ENCODE measurements at places on chromosomes 6 and 20.

- DNase-seq, result no peak
Measured at GRCh38 chr20:16069389-16070010, 503.7 kb downstream of the KIF16B start.

GRCh38 chr20:19977373-19977770 is 39.8 kb upstream of the NAA20 start:
- no peak for DNase-seq

- DNase-seq, result no peak
Measured at GRCh38 chr20:18705490-18705889, 108.1 kb upstream of the SCP2D1 start.

GRCh38 chr6:38762848-38763247 is 47.7 kb downstream of the DNAH8 start:
- no peak for DNase-seq

- no peak for DNase-seq
Measured at GRCh38 chr6:33975661-33976436, 170.0 kb downstream of the GRM4 start.

DNA sequence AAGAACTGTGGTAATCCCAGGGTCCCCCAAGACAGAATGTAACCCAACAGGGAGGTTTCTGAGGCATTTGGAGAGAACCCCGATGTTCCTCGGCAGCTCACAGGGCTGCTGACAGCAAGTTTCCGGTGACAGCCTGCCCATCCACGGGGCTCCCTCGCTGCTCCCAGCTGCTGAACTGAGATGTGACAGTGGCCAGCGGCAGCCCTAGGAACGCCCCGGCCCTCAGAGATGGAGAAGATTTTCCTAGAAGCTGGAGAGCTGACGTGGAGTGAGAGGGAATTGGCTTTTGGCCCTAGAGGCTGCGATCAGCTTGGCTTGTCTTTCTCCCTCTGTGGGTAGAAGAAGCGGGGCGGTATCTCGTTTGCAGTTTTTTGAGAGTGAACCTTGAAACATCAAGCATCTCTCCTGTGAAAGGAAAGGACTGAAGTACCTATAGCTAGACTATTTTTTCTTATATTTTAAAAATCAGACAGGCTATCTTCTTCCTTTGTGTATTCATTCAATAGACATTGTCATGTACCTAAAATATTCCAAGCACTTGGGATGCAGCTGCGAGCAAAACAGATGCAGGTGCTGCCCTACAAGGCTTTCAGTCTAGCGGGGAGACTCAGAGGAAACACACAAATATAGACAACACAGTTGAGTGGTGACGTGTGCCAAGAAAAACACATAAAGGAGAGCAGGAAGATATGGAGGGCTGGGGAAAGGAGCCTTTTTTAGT is 28.4 kb upstream of the NFATC2 start:
- no peak for DNase-seq

- DNase-seq, result no peak
Measured at GRCh38 chr6:3510617-3511016, 53.8 kb upstream of the SLC22A23 start.

GRCh38 chr6:108706649-108707048 is 141.6 kb upstream of the ARMC2 start:
- DNase-seq, result no peak

DNA sequence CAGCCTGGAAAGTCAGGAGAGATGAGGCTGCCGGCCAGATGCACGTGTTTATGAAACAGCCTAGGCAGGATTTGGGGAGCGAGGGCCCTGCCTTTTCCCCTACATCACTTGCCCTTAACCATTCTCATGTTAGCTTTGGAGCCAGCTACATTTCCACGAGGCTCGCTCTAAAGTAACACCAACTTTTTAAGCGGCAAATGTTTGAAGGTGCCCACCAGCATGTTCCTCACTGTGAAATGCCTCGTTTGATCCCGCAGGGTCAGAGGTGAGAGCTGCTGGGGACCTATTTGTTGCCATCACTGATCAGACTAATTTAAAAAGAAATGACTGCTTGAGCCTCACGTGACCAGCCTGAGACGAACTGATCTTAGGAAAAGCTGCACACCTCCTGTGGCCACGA is 51.6 kb upstream of the DACT2 start:
- no peak for DNase-seq

DNA sequence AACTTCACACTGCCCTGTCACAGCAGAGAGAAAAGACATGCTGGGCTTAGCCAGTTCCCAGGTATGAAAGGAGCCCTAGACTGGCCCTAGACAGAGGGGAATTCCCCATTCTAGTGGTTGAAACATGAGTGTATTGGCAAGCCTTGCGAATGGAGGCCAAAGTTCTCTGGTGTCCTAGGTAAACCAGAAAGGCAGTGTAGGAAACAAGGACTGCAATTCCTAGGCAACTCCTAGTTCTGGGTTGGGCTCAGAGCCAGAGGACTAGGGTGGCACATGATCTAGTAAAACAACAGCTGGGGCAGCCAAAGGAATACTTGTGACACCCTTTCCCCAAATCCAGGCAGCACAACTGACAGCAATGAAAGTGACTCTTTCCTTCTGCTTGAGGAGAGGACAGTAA is 265.0 kb upstream of the EPHA7 start:
- DNase-seq, result no peak

- DNase-seq, result peak; percentile 49
Measured at GRCh38 chr6:43667245-43668150, 20.1 kb downstream of the MRPS18A start.

GRCh38 chr20:49508435-49509199 is 26.1 kb upstream of the KCNB1 start:
- no peak for DNase-seq

- no peak for DNase-seq
Measured at GRCh38 chr6:137870308-137870644, 3.2 kb downstream of the TNFAIP3 start.

DNA sequence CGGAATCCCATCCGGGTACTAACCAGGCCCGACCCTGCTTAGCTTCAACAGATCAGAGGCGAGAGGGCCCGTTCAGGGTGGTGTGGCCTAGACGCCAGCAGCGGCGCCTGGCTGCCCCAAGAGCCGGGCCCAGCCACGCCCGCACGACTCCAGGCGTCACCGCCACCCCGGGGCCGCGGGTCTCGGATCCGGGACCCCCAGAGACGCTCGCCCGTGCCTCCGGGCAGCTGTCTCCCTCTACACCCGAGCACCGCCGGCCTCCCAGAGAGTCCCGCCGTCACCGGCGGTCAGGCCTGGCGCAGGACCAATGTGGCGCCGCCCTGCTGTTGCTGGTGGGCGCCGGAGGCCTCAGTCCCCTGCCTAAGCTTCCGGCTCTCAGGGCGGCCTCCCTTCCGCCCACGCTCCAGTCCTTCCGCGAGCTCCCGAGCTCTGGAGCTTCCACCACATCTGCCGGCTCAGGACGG is 441.2 kb upstream of the DEFB115 start:
- DNase-seq, result no peak

GRCh38 chr20:3621111-3621510 is 42.1 kb downstream of the GFRA4 start:
- no peak for DNase-seq

GRCh38 chr20:23246717-23247664 is 103.6 kb upstream of the NXT1 start:
- no peak for DNase-seq

DNA sequence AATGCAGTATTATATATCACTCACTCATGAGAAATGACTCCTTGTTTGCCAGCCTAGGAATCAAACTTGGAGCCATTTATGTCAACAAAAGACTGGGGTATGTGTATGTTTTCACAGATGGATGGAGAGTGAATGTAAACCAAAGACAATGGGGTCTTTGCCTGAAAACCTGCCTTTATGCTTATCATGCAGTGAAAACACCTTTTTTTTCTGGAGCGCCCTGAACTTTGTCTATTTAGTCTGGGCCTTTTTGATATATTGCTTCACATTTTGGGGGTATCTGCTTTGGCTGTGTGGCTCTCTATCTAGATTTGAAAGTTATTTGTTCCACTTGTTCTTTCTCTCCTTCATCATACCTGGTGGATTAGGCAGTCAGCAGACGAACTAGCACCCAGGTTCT is 848.5 kb upstream of the FLRT3 start:
- DNase-seq, result no peak

DNA sequence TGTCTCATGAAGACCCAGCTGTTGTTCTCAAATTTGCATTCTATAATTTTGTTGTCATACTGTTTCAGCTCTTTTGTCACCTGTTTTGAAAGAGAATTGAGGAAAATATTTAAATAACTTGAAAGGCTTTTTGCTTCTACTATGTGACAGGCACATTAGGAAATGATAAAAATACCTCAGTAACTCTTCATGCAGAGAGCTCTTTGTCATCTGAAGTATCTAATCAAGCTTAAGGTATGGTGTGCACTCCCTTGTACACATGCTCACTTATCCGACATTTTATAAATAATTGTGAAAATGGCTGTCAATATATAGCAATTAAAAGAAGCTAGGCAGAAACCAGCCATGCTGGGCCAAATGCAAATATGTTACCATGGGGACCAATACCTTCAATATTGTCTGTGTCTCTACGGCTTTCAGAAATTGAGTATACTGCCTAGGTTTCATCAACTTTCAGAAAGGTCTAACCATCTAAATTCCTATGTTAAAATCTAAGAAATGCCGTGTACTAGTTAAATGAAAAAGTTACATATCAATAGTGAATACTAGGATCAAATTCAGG is 349.0 kb downstream of the RNGTT start:
- no peak for DNase-seq

- no peak for DNase-seq
Measured at GRCh38 chr6:150747155-150747554, 118.3 kb upstream of the MTHFD1L start.

DNA sequence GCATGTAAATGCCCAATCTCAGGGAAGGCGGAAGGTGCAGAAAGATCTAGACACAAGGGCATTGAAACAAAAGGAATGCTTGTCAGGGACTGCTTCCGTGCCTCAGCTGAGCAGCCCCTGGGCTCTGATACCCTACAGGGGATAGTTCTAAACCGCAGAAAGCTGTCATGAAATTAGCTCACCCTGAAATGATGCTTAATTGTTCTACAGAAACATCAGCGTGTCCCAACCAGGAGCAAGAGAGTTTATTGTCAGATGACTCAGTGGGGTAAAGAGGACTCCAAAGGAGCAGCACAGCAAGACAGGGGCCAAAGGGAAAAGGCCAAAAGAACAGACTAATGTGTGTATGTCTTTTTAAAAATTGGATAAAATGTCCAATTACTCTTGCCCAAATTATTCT is 258.4 kb upstream of the JARID2 start:
- no peak for DNase-seq

GRCh38 chr6:40369891-40370290 is 217.3 kb downstream of the LRFN2 start:
- no peak for DNase-seq

DNA sequence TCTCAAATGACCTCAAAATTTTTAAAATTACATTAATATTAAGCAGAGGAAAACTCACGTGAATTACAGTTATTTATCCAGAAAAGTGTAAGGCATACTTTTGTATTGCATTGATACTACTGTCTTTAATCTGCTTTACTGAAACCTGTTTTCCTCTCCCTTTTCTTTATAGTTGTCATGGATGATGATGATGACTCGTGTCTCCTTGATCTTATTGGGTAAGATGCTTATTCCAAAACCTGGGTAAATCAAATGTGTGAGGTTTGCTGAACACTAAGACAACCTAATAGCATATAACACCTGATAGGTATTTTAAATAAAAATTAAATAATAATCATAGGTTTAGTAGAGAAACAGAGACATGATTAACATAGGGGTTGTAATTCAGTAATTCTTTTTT is 40.0 kb downstream of the BICRAL start:
- DNase-seq, result no peak

DNA sequence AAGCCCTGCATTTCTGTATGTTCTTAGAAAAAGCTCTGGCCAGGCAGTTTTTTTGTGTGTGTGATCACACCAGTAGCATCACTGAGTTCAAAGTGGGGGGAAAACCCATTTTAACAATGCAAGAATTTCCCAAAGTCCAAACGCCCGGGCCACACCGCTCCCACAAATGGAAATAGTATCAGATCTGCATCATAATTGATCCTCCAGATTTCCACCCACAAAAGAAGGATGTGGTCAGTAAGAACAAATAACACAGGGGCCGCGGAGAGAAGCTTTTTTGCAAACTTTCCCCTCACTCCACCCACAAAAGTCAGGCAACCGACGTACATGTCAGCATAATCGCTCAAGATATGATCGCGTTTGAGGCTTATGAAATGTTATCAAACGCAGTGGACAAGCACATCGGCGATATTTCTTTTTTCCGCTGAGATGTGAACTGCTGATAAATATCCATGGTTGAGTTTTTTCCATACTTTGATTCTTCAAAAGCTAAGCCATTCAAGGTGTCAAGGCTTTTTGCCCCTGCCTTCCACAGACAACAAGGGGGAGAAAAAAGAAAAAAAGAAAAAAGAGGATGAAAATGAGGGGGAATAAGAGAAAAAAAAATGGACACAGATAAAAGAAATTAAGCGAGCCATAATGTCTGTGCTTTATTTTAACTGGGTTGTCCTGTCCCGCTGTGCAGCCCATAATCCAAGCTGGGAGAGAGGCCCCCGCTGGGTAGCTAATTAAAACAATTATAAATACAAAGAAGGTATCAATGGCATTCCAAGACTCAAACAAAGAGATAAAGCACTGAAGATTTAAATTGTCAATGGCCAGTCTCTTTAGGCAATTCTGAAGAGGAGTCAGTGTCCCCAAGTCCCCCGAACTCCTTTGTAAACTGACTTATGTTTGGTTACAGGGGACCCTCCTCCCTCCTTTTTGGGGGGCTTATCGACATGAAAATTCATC is 143.5 kb downstream of the ZFP64 start:
- DNase-seq, result no peak

GRCh38 chr20:49705358-49705757 is 8.3 kb downstream of the B4GALT5 start:
- DNase-seq, result no peak

- DNase-seq, result no peak
Measured at GRCh38 chr6:109230453-109230852, 135.1 kb downstream of the CEP57L1 start.

DNA sequence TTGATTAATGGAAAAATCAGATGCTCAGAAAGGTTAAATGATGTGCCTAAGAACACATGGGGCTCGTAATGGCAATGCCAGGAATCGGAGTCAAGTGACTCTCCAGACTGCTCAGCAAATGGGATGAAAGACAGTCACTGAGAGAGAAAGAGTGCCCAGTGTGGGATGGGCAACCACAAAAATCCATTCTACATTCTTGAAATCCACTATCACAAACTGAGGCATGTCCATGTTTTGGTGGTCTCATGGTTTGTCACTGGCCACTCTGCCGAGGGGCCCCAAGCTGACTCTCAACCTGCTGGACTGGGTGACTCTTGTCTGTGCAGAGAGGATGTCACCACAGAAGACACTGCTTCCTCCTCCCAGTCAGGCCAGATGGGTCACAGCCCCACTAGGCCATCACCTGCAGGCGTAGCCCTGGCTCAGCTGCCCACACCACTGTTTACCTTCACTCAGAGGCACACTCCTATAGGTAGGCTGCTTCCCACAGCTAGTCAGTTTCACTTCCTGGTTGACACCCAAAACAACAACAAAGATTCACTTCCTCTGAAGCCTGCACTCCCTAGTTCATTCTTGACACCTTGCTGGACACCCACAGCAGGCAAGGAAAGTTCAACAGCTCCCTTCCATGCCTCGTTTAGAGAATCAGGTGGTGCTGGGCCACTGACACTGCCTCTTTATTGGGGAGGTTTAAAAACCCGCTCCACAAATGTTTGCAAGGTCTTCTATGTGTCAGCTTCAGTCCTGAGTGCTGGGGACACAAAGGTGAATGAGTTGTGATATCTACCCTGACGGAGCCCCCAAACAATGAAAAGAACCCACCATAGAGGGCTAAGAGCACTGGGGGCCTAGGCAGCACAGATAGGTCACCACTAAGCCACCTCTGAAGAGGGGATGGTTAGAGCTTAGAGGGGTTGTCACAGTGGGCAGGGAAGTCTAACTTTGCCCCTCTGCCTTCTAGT is 21.7 kb downstream of the MAP1LC3A start:
- no peak for DNase-seq
